ENCODE measurements at places on chromosomes 13 and 19.

- ATAC-seq: peak; percentile 82
Observed at GRCh38 chr19:49331616-49332055, 3.6 kb upstream of the CD37 start.

DNA sequence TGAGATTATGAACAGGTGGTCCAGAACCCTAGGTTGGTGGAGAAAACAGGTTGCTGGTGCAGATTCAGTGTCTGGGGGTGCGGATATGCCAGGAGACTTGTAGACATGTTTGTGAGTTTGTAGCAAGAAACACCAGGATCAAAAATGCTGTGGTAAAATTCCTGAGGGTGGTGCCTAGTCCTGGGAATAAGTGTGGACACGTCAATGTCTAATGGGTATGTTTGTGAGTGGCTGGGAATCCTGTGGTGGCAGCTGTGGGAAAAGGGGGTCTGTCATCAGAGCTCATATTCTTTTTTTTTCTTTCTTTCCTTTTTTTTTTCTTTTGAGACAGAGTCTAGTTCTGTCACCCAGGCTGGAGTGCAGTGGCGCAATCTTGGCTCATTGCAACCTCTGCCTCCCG lies 7.2 kb downstream of the ZNF708 start:
- no peak for ATAC-seq

DNA sequence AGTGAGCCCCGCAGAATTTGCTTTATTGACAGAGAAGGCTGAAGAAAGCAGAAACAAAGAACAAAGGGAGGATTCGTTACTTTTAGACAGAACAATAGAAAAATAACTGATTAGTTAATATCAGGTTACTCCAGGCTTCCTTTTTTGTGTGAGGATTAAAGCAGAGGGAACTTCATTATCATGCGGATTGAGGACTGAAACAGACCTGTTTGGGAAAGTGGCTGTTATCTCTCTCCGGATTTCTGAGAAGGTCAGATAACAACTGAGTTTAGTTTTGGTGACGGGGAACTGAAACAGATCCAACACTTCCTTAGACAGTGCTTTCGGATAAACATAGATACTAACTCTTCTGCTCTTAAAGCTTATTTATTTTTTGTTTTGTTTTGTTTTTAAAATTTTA lies 246.4 kb upstream of the ZNF507 start:
- ATAC-seq: no peak

DNA sequence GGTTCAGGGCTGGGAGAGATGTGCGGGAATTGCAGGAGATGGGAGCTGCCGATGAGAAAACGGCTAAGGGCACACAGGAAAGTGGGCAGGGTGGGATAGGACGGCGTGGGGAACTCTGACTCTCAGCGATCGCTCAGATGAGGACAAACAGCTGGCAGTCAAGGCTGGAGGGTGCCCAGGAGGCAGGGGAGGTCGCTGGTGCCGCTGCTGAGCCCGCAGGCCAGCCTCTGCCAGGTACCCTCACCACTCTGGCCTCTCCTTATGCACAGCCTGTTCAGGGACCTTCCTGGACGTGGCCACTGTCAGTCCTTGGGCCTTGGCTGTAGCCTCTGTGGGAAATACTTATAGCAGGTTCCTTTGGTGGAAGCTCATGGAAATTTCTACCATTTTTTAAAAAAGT lies 308.6 kb downstream of the TEX29 start:
- ATAC-seq: no peak

DNA sequence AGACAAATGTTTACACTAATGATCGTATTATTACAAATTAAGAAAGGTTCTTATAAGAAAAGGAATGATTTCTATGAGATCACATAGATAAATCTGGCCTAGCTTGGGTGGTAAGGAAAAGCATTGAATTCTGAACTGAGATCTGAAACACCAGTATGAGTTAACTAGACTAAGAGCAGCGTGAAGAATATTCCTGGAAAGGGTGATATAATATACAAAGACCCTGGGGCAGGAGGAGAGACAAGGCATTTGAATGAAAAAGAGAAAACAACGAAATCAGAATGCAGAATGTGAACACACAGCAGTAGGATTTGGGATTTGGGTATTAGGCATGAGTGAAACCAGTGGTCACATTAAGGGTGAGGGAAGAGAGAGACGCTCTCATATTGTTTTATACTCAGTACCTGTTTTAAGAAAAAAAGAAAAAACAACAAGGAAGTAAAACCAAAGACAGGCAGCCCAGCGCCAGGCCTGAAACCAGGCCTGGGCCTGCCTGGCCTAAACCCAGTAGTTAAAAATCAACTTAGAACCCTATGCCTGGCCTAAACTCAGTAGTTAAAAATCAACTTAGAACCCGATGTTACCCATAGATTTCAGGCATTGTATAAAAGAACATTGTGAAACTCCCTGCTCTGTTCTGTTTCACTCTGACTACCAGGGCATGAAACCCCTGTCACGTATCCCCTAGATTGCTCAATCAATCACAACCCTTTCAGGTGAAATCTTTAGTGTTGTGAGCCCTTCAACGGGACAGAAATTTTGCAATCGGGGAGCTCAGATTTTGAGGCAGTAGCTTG lies 287.1 kb downstream of the ITGBL1 start:
- no peak for ATAC-seq

DNA sequence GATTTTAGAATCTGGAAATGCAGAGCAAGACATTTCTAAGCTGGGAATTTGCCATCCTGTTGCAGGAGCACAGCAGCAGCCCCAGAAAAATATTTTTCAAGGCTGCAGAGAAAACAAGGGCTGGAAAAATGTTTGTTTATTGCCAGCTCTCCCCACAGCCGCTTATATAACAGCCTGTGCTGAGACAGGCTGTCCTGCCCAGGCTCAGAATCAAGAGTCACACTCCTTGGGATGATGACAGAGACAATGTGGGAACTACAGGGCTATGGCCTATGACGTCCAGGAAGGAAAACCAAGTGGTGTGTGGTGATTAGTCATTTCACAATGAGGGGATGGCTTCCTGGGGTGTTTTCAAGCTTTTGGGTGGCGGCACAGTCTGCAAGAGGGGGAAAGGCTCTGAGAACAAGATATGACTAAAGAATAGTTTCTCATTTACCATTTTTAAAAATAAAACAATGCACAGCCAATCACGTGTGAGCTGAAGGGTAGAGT lies 136.3 kb upstream of the SERP2 start:
- peak; percentile 55 for ATAC-seq

Measured in activated CD4-positive, CD25-positive, alpha-beta regulatory T cell treated with anti-CD3 and anti-CD28 coated beads, Interleukin-2, amount 50 U/mL, for 24 hours (primary cell).